ENCODE measurements at places on chromosomes 1 and 21.

- no peak for DNase-seq
Observed at GRCh38 chr1:205986292-205986691, 16.9 kb downstream of the RAB7B start.

DNA sequence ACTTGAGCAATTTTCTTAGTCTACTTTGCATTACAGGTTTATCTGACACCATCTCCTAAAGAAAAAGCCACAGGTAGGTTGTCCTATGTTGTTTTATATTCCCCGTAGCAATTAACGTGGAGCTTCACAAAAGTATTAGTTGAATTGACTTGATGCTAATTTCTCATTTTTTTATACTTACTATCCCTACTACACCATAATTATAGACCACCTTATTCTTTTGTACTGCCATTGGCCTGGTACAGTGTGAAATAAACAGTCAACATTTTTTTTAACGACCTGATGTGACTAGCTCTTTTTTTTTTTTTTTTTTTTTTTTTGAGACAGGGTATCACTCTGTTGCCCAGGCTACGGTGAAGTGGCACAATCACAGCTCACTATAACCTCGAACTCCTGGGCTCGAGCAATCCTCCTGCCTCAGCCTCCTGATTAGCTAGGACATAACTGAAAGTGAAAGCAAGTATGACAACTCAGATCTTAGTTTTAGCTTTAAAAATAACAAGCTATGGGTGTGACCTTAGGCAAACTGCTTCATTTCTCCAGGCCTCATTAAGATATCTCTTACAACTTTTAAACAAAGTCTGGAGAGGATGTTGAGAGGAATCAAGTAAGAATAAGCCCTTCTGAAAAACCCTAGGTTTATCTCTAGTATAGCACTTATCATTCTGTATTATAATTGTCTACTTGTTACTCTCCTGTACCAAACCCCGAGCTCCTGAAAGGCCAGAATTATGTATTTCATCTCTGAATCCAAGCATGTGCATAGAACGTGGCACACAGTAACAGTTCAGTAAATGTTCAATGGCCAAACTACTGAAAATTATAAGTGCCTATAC is 49.5 kb downstream of the LUZP1 start:
- peak; percentile 25 for DNase-seq

DNA sequence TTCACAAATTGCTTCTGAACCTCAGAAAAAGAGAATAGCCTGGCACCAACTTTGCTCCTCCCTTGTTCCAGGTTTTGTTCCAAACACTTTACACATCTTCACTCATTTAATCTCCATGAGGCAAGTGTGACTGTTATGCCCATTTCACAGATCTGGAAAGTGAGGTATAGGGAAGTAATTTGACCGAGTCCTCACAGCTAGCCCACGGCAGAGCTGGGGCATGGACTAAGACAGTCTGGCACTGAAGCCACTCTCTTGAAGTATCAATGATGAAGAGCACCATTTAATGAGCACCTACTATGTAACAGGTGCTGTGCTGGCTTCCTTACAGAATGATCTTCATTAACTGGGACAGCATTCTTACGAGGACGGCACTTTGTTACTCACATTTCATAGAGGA is 19.0 kb downstream of the C1QB start:
- no peak for DNase-seq

- no peak for DNase-seq
Observed at GRCh38 chr1:113811156-113811887, 954 bp downstream of the RSBN1 start.

GRCh38 chr1:92884195-92884594 is 52.4 kb downstream of the RPL5 start:
- DNase-seq, result no peak

GRCh38 chr1:151476083-151476482 is 16.8 kb upstream of the POGZ start:
- no peak for DNase-seq

DNA sequence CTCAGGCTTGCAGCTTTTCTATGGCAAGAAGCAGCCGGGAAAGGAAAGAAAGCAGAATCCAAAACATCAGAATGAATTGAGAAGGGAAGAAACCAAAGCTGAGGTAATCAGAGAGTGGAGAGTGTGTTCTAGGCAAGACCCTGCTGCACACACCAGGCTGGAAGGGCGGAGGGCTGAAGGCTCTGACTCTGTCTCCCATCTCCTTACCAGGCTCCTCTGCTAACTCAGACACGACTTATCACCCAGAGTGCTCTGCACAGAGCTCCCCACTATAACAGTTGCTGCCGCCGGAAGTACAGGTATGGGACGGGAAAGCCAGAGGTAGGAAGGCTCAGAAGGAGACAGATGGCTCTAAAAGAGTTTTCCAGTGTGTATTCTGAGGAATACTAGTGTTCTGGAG is 1.2 kb downstream of the SCNM1 start:
- no peak for DNase-seq

- DNase-seq, result no peak
Observed at GRCh38 chr1:77394166-77394565, 112.3 kb downstream of the AK5 start.

DNA sequence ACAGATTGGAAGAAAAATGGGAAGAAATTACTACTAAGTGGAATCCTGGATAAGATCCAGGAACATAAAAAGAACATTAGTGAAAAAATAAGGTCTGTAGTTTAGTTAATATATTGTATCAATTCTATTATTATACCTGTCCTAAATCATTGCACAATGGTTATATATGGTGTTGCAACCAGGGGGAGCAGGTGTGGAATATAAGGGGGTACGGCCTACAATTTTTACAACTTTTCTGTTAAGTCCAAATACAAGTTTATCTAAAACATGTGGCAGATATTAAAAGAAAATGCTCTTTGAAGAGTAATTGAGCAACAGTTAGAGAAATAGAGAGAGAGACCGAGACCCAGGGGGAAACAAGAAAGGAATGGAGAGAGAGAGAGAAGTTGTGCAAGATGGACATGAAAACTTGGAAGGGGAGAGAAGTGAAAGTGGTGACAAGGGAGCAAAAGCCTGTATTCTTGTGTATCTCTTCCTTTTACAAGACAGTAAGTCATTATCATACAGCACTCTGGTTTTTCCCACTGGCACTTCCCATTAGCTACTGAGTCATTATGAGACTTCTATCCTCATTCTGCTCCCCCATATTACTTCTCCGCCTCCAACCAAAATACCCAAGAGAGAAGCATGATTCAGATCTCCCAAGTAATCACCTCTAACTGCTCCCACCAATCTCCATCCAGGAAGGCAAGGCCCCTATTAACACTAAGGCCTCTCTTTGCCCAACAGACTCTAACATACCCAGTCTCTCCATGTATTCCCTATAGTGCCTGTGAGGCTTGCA is 22.3 kb upstream of the TRAF3IP3 start:
- no peak for DNase-seq

DNA sequence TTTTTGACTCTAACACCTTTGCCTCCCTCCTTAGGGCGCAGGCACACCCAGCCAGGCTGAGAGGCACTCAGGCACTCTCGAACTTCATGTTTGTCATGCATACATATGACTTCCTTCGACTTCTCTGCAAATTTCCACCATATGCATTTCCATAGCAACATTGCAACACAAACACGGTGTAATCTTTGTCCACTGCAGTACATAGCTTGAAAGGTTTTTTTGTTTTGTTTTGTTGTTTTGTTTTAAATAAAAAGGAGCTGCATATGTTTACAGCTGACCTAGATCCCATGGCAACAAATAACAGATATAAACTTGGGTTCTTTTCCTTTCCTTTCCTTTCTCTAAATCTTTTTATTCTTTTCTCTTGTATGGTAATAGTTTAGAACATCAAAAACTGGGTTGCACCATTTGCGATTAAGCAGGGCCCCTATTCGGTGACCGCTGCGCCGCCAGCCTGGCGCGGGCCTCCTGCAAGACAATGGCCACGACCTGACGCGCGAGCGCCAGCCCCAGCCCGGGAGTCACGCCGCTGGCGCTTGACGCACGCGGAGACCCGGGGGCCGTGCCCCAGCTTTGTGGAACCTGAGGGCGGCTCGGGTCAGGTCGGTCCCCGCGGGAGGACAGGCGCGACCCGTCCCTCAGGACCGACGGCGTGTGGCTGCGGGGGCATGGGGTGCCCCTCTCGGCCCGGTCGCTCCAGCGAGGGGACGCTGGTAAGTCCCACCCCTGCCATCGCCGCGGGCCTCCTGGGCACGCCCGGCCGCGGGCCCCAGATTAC is 35.2 kb downstream of the CCN1 start:
- no peak for DNase-seq

- DNase-seq, result peak; percentile 80
Observed at GRCh38 chr1:27395441-27396195, 3.2 kb downstream of the GPR3 start.

GRCh38 chr1:79599257-79599656 is 592.7 kb upstream of the ADGRL4 start:
- no peak for DNase-seq

- no peak for DNase-seq
Observed at GRCh38 chr1:36824390-36824861, 209.9 kb downstream of the GRIK3 start.

DNA sequence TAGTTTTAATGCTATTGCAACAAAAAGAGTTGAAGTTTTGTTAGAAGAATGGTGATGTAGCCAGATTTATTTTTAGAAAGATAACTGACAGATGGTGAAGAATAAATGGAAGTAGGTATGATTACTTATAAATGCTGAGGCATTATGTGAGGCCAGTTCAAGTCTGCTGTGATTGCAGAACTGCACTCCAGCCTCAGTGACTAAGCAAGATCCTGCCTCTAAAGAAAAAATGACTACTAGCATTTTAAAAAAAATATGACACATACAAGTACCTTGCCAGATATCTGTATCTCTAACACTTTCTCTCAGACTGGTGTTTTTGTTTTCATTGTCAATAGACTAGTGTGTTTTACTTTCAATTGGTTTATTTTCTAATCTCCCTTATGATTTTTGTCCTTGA is 1242.4 kb upstream of the ADGRL4 start:
- DNase-seq, result no peak

DNA sequence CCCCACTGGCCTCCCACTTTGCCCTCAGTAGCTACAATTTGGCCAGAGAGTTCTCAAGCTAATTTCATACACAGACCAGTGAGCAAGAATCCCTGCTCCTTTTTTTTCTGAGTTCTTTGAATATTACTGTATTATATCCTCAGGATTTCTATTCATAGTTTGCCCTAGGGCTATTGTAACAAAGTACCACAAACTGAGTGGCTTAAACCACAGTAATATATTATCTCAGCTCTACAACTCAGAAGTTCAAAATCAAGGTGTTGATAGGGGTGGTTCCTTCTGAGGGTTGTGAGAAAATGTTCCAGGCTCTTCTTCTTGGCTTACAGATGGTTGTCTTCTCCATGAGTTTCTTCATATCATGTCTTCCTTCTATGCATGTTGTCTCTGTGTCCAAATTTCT is 289.4 kb upstream of the ESRRG start:
- DNase-seq, result no peak

GRCh38 chr1:234918181-234918841 is 210.3 kb downstream of the TOMM20 start:
- DNase-seq, result no peak

- peak; percentile 62 for DNase-seq
Observed at GRCh38 chr1:172845371-172845770, 186.5 kb downstream of the FASLG start.

DNA sequence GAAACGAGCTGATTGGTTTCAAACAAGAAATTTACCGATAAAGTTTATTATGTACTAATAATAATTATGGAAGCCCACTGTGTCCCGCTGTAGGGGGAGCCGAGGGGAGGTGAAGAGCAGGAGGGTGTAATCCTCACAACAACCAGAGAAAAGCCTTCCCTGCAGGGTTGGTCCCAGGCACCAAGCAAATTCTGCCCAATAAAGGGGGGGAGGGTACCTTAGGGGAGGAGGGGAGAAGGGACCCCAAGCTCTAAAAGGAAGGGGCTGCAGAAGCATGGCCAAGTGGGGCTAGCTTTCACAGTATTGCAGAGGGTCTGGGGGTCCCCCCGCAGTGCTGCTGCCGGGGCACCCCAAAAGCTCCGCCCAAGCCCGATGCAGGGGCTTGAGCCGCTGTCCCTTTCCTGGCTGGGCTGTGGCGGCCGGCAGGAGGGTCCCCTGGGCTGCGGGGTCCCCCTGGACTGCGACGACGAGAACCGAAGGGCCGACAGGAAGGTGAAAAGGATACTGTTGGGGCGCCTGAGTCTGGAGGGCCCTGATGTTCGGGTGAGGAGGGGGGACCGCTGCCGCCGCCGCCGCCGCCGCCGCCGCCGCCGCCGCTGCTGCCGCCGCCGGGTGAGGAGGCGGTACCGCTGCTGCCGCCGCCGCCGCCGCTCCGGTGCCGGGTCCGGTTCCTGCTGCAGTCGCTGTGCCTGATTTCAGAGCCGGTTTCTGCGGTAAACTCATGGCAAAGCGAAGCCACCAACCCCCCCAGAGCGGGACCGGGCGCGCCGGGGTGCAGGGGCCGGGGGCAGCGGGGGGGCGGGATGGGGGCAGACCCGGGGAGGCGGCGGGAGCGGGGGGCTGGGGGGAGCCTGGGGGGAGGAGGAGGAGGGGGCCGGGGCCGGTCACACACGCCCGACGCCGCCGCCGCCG is 771 bp downstream of the EIF4G3 start:
- peak; percentile 51 for DNase-seq

DNA sequence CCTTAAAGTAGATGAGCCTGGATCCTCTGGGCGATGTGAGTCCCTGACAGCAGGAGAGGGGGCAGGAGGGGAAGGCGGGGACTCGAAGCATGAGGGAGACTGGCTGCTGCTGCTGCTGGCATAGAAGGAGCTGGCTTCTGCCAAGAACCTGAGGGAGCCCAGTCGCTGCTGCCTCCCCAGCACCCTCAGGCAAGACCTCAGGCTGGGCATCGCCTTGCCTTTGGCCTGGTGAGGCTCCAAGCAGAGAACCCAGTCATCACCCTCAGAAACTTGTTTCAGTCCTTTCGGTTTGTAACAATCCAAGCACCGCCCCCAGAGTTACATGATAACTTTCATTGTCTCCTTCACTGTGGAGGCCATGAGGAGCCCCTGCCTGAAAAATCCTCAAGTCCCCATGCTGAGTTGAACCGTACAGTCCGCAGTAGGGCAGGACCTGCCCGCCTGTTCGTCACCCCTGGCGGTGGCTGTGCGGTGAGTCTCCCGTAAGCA is 38.8 kb downstream of the POFUT2 start:
- DNase-seq, result no peak

GRCh38 chr21:34116569-34116968 is 43.2 kb downstream of the MRPS6 start:
- no peak for DNase-seq

GRCh38 chr1:233113009-233113879 is 162.8 kb downstream of the NTPCR start:
- DNase-seq, result no peak

GRCh38 chr1:171142416-171143385 is 42.4 kb upstream of the FMO2 start:
- DNase-seq, result no peak

- no peak for DNase-seq
Observed at GRCh38 chr1:206737729-206738201, 32.8 kb upstream of the IL19 start.

- no peak for DNase-seq
Observed at GRCh38 chr21:37460196-37460595, 93.6 kb downstream of the DYRK1A start.
